Activated naive CD4-positive, alpha-beta T cell treated with anti-CD3 and anti-CD28 coated beads for 36 hours (primary cell): ENCODE measurements at places on chromosomes 16 and 17.

DNA sequence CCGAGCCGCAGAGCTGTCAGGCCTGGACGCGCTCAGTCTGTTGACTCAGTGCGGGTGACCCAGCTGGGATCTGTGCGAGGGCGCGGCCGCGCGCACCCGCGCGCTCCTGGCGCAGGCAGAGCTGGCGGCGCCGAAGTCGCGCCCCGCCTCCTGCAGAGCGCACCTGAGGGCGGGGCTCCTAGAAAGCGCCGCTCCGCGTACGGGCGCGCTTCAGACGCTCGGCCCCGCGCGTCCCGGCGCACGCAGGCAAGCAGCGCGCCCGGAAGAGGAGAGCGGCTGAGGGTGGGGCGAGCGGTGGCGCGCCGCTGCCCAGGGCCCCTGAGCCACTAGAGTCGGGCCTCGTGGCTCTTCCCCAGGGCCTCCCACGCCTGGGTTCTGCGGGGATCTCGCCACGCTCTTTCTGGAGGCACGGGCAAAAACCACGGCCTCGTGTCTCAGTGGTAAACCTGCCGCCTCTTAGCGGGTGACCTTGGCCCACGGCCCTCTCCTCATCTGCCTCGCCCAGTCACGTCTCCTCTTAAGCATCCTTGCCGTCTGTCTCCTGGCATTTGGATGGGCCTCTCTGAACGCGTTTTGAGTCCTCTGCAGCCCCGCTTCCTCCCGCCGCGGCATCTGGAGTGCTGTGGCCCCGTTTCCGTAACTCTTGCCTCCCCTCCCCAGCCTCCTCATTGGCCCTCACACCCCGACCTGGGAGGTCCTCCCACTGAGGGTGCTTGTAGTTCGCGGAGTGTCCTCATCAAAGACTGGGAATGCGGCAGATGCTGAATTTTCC lies at the start of gene ABCA5:
Gene ABCA5, minus strand, starts transcription at position 74 of the 772 bp plus-strand sequence. CDS start 12,718 bp downstream, outside the sequence.
- peak; percentile 92 for DNase-seq

DNA sequence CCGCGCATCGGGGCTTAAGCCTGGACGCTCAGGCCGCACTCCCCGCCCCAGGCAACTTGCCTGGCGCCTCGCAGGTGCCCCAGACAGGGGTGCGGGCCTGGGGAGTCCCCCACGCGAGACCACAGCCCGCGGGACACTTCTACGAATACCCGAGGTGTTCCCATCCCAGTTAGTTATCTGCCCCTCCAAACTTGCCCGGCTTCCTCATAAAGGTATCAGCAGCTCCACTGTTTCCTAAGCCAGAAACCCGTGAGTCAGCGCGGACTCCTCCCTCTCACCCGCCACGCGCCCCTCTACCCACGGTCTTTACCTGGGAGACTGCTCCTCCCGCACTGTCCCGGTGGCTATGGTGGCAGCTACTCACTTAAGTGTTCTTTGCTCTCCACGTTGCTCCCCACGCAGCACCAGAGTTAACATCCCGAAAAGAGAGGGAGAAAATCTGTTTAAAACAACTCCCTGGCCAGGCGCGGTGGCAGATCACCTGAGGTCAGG lies 1.0 kb upstream of the CREBBP start:
- peak; percentile 17 for DNase-seq

DNA sequence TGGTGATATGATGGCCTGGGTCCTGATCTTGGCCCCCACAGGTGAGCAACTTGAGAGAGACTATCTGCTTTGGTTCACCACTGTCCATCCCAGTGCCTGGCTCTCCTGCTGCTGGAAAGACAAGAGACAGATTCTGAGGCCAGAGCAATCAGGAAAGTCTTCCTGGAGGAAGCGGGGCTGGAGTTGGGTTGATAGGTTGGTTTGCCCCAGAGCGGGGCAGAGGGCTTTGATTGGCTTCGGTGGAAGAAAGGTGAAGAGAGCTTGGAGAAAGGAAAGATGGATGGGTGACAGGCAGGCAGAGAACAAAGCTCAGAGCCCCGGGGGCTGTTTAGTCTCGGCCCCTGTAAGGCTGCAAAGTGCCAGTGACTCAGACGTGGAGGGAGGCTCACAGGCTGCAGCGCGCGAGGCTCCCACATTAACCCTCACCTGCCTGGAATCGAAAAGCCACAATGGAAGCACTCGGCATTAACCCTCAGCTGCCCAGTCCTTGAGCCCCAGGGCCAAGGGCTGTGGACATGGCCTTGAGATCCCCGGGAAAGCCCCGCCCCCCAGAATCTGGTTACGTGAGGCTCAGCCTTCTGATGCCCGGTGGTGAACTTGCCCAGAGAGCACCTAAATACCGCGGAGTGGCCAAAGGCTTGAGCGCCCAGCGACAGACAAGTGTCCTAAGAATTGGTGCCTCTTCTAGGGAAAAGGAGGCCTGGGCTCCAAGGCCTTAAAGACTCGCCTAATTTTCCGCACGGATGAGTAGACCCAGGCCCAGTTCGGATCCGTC lies 996 bp upstream of the CPNE2 start:
- DNase-seq, result no peak

GRCh38 chr17:51740531-51740930 lies 418.0 kb downstream of the CA10 start:
- DNase-seq, result no peak

GRCh38 chr17:2712300-2713043 lies 908 bp upstream of the CLUH start:
- no peak for DNase-seq

DNA sequence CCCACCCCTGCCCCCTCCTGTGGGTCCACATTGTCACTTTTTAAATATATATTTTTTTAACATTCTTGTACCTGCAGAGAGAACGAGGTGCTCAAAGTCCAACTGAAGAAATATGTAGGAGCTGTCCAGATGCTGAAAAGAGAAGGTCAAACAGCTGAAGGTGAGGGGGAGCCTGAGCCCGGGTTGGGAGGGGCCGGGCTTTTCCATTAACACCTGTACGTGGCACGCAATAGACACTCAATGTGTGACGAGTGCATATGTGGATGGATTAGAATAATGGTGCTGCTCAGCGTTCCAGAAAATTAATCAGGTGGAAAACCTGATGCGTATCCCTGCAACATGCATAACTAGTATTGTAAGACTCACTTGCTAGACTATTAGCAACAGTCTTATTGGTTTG lies 223.0 kb downstream of the SNX29 start:
- DNase-seq, result no peak

DNA sequence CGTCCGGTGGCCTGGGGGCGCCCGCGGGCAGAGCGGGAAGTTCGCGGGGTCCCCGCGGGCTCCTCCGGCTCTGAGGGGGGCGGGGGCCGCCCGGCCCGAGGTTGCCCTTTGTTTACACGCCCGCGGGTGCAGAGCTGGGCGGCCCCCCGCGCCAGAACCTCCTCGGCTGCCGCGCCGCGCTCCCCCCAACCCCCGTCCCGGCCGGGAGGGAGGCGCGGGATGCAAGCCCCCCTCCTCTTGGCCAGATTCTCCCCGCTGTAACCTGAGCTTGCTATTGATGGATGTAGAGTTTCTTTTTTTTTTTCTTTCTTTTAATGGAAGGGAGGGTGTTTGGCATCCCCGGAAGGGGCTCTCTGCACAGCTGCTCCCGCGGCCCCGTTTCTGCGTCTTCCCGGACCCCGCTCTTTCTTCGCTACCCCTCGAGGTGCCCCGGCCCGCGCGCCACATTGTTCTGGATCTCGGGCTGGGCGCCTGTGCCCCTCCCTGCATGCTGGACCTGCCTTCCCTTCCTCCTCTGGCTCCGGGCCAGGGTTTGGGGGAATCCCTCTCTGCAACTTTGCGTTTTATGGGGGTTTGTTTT lies 646 bp downstream of the CBX2 start:
- DNase-seq, result peak; percentile 47

GRCh38 chr16:2365397-2366294 lies 25.1 kb upstream of the ABCA3 start:
- no peak for DNase-seq

- peak; percentile 58 for DNase-seq
Measured at GRCh38 chr17:77528516-77529327, 388.0 kb downstream of the SEC14L1 start.

DNA sequence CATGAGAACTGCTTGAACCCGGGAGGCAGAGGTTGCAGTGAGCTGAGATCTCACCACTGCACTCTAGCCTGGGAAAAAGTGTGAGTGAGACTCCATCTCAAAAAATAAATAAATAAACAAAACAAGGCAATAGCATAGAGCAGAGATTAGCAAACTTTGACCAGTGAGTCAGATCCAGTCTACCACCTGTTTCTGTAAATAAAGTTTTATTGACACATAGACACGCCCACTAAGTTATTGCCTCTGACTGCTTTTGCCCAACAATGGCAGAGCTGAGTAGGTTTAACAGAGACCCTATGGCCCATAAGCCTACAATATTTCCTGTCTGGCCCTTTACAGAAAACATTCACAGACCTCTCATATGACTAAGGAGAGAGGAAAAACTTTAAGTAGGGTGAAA lies 44.3 kb downstream of the XYLT1 start:
- DNase-seq, result no peak

GRCh38 chr17:9206741-9207332 lies 185.5 kb downstream of the NTN1 start:
- DNase-seq, result no peak

DNA sequence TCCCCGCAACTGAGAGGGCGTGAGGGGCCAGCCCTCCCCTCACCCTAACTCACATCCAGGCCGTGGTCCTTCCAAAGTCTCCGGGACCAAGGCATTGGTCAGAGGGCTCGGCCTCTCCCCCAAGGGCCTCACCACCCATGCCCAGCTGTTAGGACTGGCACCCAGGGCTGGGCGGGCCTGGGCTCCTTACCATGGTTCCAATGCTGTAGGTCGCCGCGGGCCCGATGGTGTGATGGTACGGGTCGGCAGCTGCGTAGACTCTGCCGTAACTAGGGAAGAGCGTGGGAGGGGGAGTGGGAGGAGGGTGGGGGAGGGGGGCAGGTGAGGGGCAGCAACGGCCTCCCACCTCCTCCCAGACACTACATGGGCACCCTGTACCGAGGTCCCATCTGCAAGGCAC lies 19.6 kb downstream of the ENGASE start:
- DNase-seq, result no peak

- peak; percentile 74 for DNase-seq
Measured at GRCh38 chr16:87464691-87465300, 28.0 kb downstream of the ZCCHC14 start.

- no peak for DNase-seq
Measured at GRCh38 chr17:13420878-13421277, 180.9 kb downstream of the HS3ST3A1 start.

- DNase-seq, result no peak
Measured at GRCh38 chr16:89918453-89919347, at the start of gene MC1R. TSS of gene MC1R (plus strand) at chr16:89918862. CDS start at chr16:89919259, 397 bp downstream.

GRCh38 chr16:30491744-30492308 lies 19.3 kb downstream of the ITGAL start:
- DNase-seq, result peak; percentile 65

DNA sequence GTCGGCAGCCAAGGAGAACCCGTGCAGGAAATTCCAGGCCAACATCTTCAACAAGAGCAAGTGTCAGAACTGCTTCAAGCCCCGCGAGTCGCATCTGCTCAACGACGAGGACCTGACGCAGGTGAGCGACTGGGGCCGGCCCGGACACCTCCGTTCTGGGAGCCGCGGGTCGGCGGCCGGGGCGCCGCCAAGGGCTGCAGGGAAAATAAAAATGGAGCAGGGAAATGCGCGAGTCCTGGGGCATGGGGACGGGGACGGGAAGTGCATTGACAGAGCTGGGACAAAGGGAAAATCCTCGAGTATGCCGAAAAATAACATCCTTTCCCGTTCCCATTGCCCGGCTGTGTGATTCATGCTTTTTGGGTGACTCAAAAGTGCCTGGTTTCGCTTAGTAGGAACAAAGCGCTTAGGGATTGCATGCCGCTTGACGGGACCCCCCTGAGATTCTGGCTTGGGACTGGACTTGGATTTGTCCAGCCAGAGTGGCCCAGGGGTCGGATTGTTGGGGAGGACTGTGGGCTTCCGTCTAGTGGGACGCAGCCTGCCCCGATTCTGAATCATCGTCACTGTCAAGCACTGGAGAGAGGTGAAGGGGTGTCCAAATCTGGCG lies 699 bp downstream of the MPRIP start:
- peak; percentile 46 for DNase-seq

- no peak for DNase-seq
Measured at GRCh38 chr17:7493941-7494340, 9.8 kb downstream of the POLR2A start.

- no peak for DNase-seq
Measured at GRCh38 chr17:72955391-72956140, 136.9 kb downstream of the SLC39A11 start.

GRCh38 chr17:79909121-79909520 lies 69.9 kb upstream of the CBX4 start:
- no peak for DNase-seq

DNA sequence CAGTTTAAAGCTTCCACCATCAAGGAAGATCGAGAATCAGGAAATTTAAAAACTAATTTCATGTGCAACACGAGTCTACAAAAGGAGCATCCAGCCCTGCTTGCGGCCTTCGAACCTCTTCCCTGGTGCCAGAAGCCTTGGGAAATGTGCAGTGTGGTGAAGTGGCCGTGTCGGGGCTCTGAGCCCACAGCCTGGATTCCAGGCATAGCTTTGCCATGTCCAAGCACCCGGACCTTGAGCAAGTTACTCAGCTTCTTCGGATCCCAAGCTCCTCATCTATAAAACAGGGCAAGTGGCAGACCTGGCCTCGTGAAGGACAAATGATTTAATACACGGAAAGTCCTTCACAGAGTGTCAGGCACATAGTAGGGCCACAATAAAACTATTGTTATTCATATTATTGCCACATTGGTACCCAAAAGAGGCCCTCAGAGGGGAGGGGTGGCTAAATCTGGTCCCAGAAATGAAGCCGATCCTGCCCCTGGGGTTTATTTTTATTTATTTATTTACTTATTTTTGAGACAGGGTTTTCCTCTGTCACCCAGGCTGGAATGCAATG lies 34.8 kb downstream of the COTL1 start:
- no peak for DNase-seq

DNA sequence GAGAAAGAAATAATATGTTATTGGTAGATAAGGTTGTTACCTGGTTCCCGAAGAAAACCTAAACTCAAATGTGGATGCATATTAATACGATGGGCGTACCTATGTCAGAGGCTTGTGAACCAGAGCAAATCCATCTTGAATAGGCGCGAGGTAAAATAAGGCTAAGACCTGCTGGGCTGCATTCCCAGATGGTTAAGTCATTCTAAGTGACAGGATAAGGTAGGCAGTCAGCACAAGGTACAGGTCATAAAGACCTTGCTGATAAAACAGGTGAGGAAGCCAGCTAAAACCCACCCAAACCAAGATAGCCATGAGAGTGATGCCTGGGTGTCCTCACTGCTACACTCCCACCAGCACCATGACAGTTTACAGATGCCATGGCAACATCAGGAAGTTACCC lies 1400.1 kb downstream of the CDH8 start:
- DNase-seq, result no peak

DNA sequence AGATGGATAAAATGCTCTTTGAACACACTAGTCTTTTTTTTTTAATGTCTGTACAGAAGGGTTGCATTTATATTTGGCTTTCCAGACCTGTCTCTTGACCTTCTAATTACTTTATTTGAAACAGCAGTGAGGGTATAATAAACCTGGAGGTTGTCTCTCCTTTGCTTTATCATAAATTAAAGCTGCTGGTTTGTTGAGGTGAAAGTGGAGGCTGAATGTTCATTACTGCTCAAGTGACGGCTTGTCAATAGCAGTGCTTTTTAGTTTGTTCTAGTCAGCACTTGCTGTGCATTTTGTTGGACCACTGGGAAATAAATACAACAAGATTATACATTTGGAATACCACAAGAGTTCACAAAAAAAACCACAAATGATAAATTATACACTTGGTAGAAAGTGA lies 264.2 kb downstream of the IRX3 start:
- no peak for DNase-seq
